NCI-H1694 treated with DMSO at 0.1 percent for 48 hours (cell line): ENCODE measurements at places on chromosomes 1 and 21.

DNA sequence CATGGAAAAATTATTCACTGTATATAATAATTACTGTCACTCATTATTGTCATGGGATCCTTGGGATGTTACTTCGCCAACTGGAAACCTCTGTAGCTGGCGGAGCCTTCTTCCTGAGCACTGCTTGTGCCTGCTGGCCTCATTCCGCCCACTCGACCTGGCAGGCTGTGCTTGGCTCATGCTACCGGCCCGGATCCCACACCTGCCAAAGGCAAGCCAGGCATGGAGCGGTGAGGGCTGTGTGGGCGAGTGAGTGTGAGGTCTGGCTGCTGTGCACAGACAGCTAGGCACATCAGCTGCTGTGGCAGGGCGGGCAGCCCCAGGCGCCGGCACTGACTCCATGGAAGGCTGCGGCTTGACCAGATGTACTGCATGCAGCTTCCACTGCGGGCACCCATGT is 78.4 kb downstream of the DISP1 start:
- no peak for DNase-seq

DNA sequence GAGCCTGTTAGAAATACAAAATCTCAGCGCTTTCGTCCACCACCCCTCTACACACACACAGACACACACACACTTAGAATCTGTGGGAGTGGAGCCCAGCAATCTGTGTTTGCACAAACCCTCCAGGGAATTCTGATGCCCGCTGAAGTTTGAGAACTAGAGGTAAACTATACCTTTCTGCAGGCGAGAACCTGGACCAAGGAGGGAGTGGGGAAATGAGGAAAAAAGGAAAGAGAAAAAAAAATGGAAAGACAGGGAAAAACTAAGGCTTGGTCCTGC is 468 bp upstream of the NIBAN1 start:
- DNase-seq = no peak

DNA sequence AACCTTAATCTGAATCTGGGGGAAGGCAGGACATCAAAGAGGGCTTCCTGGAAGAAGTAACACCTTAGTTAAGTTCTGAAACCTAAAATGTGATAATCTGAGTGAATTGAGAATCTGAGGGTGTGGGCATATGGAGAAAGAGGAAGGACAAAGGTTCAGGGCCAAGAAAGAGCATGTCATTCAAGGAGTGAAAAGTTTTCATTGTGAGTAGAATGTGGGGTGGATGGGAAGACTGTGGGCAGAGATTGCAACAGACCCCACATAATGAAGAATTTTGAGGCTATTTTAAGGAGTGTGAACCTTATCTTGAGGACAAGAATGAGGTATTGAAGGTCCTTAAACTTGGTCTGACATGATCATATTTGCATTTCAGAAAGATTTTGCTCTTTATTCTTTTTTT is 227.2 kb downstream of the PTGER3 start:
- DNase-seq = no peak

DNA sequence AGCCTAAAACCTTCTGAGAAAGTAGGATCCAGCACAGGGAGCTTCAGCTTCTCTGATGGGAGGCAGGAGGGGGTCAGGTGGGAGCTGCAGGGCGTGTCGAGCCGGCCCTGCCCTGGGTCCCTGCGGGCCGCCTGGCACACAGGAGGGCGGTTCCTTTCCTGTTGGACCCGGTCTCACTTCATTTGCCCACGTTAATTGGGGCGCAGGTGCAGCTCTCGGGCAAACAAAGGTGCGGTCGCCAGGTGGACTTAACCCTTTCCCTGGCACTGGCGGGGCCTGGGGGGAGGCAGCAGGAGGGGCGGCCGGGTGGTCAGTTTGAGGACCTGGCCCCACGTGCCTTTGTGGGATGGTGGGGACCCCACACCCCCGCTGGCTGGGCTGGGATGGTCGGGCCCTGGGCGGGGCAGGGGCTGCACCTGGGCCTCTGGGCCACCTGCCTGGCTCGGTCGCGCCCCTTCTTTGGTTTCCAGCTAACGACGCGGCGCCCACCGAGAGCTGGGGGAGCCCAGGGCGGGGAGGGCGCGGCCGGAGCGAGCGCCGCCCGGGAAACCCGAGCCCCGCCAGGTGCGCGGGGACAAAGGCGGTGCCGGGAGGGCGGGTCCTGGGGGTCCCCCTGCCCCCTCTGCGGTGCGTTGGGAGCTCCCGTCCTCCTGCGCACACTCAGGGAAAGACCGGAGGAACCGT is 20.8 kb upstream of the C1orf159 start:
- DNase-seq = no peak

DNA sequence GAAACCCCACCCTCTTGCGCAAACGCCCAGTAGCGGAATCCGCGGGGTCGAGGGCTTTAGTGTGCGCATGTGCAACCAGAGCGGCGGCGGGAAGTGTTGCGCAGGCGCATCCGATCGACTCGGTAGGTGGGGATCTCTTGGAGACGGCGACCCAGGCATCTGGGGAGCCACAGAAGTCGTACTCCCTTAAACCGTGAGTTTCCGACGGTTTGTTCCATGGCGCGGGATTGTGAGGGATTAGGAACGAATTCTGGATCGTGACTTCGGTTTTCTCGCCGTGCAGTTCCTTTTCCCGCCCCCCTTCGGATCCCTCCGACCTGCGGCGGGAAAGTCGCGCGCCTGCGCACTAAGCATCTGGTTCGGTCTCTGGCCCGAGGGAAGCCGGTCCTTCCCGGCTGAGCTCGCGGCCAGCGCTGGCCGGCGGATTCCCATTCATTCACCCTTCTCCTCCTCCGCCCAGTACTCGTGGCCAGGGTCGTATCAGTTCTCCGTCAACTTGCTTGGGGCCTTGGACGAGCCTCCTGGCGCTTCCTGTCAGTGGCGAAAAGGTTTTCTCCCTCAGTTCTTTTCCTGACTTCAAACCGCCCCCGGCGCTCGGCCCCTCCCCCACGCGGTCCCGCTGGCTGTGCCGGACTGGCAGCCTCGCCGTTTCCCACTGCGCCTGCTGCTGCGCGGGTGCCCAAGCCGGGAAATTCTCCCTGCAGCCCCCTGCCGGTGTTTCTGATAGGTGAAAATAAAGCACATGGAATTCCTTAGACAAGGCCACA is at the start of gene CDC7:
CDC7 (plus strand) TSS at position 96 of the 767 bp plus-strand sequence. CDS start 866 bp downstream, outside the sequence.
- peak; percentile 96 for DNase-seq

GRCh38 chr1:235486321-235486720 is 17.9 kb downstream of the B3GALNT2 start:
- DNase-seq = no peak

DNA sequence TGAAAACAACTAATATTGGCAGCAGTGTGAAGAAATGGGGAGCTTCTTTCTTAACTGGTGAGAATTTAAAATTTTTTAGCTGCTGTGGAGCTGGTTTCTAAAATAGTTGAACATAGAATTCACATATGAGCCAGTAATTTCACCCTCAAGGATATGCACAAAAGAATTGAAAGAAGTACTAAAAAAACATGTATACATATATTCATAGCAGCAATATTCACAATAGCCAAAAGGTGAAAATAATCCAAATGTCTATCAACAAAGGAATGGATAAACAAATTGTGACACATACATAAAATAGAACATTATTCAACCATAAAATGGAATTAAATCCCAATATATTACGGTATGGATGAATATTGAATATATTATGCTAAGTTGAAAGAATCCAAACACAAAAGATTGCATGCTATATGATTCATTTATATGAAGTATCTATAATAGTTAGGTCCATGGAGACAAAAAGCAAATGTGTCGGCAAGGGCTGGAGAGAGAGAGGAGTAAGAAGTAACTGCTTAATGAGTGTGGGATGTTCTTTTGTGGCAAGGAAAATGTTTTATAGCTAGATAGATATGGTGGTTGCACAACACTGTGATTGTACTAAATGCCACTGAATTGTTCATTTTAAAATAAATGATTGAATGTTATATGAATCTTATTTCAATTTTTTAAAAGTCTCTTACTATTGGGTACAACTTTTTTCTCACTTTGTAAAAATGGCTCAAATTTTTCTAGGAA is 14.8 kb upstream of the COL11A1 start:
- DNase-seq = no peak

GRCh38 chr1:7373251-7373650 is 397.8 kb upstream of the VAMP3 start:
- DNase-seq = no peak

DNA sequence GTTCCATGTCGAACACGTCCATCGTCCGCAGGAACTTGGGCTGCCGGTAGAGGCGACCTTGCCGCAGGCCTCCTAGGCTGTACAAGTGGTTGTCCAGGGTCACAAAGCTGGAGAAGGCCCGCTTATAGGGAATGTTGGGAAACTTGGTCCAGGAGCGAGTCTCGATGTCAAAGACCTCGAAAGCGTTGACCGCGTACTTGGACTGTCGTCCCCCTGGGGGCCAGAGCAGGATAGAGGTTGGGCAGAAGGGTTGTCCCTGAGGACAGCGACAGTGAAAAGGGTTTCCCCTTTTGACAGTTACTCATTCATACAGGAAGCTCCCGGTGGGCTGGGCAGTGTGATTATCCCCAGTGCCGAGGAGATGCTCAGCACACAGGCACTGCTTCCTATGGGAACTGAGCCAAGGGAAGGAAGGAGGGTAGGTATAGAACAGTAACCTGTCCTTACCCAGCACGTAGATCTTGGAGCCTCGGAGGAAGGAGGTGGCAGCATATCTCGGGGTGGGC is 17.5 kb downstream of the KLHDC8A start:
- DNase-seq = no peak

DNA sequence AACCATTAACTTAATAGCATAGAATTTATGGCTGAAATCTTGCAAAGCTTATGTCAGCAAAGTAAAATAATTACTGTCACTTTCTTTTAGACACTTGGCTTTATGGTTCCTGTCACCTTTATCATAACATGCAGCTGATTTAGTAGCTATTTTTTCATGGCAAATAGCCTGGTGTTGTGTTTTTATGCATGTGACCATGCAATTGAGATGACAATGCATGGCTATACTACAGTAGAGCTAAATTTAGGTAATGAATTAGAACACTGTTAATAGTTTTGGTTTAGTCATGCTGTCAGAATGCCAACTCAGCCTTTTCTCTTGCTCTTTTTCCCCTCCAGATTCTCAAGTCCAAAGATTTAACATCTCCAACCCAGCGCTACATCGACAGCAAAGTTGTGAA is 88.6 kb downstream of the TGFB2 start:
- no peak for DNase-seq

GRCh38 chr1:185439727-185440415 is 122.8 kb upstream of the IVNS1ABP start:
- DNase-seq = no peak

DNA sequence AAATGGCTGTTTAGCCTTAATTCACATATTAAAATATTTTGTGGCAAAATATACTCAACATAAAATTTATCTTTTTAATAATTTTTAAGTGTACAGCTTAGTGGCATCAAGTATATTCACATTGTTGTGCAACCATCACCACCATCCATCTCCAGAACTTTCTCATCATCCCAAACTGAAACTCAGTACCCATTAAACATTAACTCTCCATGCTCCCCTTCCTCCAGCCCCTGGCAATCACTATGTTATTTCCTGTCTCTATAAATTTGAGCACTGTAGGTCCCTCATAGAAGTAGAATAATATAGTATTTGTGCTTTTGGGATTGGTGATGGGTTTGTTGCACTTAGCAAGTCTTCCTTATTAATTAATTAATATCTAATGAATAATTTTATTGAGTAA is 29.4 kb downstream of the CCN1 start:
- DNase-seq = no peak

DNA sequence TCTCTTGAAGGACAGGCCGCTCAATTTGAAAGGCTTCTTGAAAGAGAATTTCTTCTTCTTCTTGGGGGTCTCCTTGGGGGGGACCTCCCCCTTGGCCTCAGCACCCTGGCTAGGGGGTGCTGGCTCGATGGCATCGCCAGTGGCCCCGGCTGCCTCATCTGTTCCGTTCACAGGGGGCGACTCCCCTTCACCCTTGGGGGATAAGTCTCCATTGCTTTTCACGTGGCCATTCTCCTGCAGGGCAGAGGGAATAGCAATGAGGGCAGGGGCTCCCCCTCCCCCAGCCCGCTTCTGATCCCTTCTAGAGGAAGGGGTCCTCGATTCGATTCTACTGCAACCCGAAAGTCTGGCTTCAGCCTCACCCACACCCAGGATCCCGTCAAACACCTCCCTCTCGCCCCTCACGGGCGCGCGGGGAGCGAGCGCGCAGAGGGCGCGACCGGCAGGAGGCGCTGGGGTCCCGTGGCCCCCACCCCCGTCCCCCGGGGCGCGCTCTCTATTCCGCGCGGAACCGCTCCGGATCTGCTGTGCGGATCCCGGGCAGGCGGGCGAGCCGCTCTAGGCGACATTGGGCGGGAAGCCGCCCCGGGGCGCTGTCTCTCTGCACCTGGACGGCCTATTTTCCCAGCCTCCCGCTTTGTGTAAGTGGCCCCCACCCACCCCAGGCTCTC is 1.0 kb downstream of the MARCKSL1 start:
- no peak for DNase-seq

DNA sequence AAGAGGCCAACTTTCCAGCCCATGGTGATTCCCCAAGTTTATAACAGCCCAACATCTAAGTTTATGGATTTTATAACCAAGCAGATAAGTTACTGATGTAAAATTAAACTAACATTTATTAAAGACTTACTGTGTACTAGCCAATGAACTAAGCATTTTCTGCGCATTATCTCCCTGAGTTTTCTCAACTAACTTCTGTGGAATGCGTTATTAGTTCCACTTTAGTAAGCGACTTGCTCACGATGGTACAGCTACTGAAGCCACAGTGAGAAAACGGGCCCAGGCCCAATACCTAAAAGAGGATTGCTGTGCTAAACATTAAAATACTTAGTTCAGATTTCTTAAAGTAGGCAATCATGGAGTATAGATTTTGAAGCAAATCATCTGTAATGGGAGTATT is 61.0 kb downstream of the ZBTB18 start:
- DNase-seq = no peak

GRCh38 chr1:112575154-112575804 is 43.7 kb downstream of the ST7L start:
- no peak for DNase-seq

DNA sequence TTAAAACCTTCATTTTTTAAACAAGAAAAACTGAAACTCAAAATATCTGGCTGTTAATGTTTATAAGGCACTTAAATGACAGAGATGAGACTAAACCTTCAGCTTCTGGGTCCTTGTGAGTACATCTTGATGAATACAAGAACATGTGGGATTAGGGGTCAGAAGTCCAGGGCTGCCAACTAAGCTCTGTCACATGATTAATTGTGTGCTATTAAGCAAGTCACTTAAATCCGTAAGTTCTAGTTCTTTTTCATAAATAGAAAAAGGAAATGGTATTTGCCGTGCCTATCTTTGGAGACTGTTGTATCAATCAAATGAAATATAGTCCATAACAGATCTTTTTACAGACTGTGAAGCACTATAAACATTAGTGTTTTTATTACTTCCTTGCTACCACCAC is 43.2 kb upstream of the KCTD3 start:
- DNase-seq = no peak

DNA sequence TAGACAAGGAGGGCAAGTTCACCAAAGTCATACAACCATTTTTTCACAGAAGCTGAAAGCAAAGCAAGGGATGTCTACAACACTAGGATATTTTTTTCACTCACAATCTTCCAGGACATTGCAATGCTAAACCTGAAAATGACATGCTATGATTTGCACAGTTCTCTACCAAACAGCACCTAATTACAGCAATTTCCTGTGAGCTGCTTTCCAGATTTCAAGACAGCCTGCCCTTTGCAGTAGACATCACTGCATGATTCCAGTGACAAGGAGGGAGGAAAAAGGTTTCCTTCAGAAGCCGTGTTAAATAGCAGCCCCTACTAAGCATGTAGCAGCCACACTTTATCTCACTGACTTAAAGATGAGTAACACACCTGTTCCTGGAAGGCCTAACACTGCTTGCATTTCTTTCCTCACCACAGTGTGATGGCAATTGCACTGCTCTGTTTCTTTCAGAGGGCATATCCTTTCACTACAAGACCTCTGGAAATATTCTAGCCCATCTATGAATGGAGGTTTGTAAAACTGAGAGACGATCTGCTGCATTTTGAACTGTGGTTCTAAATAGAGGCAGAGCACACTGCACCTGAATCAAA is 97.1 kb downstream of the DUSP10 start:
- DNase-seq = no peak
